ENCODE measurements at places on chromosomes 7 and 10.

DNA sequence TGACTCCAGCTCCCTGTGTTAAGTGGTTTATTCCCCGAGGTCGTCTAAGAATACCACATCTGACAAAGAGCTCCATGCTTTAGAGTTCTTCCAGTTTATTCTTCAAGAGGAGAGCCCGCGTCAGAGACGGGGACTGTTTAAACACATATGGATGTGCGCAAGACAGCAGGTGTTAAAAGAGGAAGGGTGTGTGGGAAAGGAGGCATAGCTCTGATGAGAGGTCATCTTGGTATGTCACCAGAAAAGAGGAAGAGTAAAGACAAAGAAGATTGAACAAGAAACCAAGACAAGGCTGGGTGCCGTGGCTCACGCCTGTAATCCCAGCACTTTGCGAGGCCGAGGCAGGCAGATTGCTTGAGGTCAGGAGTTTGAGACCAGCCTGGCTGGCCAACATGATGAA is 258.7 kb downstream of the CCDC3 start:
- DNase-seq = no peak

DNA sequence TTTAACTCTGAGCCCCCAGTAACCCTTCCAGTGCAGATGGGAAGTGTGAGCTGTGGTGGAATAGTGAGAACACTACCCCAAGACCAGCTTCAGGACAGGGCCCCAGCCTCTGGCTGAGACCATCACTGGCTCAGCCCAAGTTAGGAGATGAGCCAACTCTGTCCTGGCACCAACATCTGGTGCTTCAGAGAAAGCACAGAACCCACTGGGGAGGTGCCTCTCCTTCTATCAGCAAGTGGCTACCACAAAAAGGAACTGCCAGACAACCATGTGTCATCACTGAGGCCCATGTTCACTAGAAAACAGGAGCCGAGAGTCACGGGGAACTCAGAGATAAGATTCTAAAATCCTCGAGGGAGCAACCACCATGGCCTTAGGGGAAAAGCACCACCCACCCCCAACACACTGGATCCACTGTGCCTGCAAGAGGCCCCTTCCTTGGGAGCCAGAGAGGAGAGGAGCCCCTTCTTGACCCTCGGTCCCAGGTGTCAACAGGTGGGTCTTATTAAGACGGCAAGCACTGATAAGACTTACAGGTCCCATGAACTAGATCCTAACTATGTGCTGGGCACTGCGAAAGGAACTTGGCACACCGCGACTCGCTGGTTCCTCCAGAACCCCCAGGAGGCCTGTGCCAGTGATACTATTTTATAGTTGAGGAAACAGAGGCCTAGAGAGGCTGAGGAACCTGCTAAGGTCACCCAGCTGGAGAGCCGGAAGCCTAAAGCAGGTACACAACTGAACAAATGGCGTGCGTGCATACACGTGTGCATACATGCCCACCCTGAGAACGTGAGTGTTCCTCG is 102.7 kb downstream of the FAM53B start:
- no peak for DNase-seq

GRCh38 chr7:122544463-122544862 is 154.5 kb downstream of the RNF133 start:
- no peak for DNase-seq

DNA sequence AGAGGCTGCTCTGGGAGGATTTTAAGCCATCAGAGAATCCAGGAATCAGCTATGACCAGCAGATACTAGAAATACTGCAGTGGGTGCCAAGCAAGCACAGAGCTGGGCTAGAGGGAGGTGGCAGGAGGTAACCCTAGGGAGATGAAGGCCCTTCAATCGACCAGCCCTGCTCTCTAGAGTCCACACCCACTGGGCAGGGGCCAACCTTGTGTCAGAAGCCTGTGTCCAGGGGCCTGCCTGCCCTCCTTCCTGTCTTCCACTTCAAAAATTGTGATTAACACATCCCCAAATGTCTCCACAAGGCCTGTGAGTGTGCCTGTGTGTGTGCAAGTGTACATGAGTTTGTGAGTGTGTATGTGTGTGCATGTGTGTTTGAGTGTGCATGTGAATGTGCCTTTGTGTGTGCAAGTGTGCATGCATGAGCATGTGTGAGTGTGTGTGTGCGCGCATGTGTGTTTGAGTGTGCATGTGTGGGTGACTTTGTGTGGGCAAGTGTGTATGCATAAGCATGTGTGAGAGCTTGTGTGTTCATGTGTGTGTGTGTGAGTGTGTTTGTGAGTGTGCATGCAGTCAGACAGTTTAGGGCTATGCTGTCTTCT is 367.7 kb downstream of the SFMBT2 start:
- DNase-seq = no peak

DNA sequence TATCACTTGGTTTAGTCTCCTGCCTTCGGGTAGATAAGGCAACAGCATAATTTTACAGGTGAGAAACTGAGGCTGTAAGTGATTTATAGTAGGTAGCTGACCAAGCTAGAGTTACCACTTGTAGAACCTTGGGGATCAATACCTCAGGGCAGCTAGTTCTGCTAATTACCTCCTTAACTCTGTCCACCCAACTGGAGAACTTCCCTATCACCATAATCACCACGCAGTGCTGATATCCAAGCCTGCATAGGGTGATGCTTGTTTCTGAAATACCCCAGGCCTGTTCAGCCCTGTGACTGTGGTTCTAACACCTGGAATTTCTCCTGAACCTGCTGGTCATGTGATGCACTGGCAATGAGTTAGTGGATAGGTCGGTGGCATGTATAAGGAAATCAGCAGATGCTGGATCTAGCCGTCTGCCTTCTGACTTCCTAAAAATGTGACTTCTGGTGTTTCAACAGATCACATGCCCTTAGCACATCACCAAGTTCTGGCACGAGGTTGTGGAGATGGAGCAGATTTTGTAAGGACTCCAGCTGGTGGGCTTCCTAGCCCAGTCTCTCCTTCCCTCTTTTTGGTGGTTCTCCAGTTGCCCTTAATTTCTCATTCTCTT is 15.3 kb downstream of the PLAU start:
- DNase-seq = no peak

GRCh38 chr7:136278057-136278456 is 300.9 kb upstream of the MTPN start:
- no peak for DNase-seq

GRCh38 chr10:51567271-51567670 is 132.1 kb downstream of the CSTF2T start:
- DNase-seq = no peak

DNA sequence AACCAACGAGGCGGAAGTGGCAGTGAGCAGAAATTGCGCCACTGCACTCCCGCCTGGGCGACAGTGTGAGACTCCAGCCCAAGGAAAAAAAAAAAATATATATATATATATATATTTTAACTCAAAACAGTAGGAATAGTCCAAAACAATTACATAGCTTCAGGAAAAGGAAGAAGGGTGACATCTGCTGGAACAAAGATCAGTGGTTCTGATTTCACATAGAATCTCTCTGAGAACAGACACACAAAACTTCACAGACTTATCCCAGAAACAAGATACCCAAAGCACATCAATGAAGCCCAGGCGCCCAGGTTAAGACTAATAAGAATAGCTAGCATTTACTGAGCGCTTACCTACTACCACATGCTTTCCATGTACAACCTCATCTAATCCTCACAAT is 45.0 kb downstream of the DNMBP start:
- DNase-seq = no peak

DNA sequence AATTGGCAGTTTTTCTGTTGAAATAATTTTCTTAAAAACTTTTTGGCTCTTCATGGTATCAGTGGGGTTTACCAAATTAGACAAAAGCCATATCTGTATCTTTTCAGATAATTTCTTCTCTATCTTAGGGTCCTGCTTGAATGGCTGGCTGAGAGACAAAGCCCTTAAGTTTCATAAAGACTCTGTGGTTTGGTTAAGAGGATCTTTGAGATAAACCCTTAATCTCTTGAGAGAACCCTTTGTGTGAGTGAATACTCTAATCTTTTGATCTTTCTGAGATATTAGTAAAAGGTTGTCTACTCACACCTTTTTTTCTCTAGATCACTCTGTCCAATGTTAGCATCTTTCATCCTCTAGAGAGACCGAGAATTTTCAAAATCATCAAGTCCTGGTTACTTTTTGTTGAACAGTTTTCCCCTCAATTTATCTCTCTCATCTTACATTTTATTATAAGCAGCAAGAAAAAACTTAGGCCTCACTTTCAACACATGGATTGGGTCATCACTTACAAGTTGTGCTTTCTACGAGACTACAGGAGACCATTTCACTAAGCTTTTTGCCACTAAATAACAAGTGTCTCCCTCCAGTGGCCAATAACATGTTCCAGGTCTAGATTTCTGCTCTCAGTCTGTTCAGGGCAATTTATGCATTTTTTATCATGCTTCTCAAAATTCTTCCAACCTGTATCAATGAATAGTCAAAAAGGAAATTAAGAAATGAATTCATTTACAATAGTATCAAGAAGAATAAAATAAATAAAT is 28.4 kb downstream of the DNAJC9 start:
- DNase-seq = no peak

GRCh38 chr7:79897166-79897565 is 237.5 kb upstream of the GNAI1 start:
- DNase-seq = no peak

- DNase-seq = no peak
Measured at GRCh38 chr7:14115701-14116100, 126.2 kb upstream of the ETV1 start.

- DNase-seq = no peak
Measured at GRCh38 chr7:69002416-69002815, 595.9 kb upstream of the AUTS2 start.

- no peak for DNase-seq
Measured at GRCh38 chr10:34185998-34186397, 629.1 kb downstream of the PARD3 start.

GRCh38 chr7:143394777-143395176 is 13.6 kb downstream of the ZYX start:
- no peak for DNase-seq

DNA sequence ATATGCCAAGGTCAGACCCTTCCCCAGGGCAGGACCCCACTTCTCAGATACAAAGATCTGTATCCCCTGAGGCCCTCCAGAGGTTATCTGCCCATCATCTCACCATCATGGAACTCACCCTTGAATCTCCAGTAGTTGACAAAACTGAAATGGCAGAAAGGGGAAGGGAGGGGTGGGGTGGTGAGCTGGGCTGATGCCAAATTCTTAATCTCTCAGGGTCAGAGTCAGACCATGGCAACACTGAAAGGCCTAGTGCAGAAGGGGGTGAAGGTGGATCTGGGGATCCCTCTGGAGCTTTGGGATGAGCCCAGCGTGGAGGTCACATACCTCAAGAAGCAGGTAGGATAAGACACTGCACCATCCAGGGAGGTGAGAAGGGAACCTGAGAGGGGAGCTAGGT is 3.1 kb downstream of the CNPY4 start:
- no peak for DNase-seq

DNA sequence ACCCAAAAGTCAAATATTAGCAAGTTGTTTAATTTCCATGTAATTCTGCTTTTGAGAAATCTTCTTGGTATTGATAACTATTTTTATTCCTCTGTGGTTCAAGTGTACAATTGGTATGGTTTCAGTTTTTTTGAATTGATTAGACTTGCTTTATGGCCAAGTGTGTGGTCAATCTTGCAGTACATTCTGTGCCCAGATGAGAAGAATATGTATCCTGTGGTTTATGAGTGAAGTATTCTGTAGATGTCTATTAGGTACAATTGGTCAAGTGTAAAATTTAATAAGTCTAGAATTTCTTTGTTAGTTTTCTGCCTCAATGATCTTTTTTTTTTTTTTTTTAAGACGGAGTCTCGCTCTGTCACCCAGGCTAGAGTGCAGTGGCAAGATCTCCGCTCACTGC is 36.6 kb upstream of the C7orf33 start:
- no peak for DNase-seq

GRCh38 chr7:4556868-4557793 is 125.0 kb upstream of the FOXK1 start:
- DNase-seq = peak; percentile 99

- no peak for DNase-seq
Measured at GRCh38 chr10:127374901-127375300, 174.2 kb upstream of the NPS start.

DNA sequence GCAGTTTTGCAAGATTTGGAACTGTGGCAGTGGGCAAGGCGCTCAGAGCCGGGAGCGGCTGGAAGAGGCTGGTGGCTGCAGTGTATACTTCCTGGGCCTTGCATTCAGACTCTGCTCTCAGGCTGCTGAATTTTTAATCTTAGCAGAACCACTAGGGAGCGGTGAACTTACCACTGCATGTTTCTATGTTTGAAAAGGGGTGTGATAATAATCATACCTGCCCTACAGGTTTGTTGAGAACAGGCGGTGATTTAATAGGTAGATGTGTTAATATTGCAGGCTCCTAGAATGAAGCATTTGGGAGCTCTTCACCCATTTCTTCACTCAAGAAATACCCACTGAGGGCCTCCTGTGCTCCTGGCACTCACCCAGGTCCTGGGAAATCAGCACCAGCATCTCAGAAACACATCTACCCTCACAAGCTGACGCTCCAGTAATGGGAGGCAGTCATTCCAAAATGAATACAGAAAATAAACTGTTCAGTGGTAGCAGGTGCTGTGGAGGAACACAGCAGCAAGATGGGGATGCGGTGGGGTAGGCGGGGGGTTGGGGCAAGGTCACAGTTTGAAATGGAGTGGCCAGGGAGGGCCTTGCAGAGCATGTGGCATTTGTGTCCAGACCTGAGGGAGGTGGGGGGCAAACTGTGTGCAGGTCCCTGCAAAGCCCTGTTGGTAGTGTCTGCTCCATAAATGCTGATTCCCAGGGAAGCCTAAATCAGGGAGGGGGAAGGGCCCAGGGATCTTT is 41.0 kb downstream of the VWA2 start:
- DNase-seq = no peak

DNA sequence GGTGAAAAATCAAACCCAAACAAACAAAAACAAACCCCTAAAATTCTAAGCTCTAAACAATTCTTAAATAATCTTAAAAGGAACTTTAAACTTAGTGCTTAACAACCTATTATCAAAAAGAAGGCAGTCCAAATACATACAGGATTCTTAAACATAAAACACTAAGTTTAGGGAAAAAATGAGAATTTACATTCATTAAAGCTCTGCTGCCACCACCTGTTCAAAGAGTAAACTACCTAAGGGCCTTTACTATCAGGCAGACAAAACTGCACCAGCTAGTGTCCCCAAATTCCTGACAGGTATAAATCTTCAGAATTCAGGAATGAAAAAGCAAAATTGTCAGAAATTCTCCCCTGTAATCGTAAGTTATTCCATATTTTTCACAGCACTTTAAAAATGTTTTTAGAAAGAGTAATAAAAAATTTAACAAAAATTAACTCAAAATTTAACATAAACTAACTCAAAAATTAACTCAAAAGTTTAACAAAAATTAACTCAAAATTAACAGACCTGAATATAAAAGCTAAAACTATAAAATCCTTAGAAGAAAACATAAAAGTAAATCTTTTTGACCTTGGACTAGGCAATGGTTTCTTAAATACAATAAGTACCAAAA is 55.1 kb downstream of the PDZD8 start:
- no peak for DNase-seq

- DNase-seq = no peak
Measured at GRCh38 chr10:94274142-94274787, 88.5 kb downstream of the NOC3L start.

DNA sequence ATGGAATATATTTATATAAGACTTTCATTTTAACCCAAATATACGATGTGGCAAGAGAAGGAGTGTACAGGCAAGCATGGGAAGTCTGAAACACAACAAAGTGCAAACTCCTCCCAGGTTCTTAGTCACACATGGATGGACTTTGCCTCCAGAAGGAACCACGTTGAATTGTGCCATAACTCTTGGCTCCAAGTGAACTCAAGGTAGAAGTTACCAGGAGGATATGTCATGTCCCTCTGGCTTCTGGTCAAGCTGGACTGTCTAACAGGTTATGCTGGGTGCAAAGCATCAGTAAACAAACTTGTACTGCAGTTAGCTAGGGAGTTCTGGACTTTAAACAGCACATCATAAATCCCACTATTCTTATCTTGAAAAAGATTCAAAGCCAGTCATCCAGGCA is 328.3 kb upstream of the TEX47 start:
- DNase-seq = no peak
